ENCODE measurements at places on chromosomes 11 and 22.

DNA sequence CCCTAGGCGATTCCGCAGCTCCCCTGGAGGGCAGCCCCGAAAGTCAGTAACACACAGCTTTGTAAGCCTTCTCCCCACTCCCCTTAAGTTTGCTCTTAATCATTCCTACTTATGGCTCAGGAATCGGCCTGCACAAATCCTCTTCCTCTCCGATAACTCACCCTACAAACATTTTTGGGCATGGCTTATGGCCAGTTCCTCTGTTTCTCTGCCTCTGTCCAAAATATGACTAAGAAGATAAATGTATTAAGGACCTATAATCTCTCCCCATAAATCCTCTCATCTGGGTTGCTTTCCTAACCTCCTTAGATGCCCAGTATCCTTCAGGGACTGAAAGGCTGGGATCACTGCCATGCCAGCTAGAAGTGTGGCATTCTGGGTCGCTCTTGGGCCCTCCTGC, 41.0 kb downstream of the PAMR1 start:
- DNase-seq = peak; percentile 77

GRCh38 chr11:88849368-88849767, 216.4 kb downstream of the GRM5 start:
- peak; percentile 12 for DNase-seq

- DNase-seq = peak; percentile 42
These were observed 92.7 kb downstream of the SBF2 start for GRCh38 chr11:10201343-10201742.

GRCh38 chr11:115324581-115325432, 179.4 kb downstream of the CADM1 start:
- peak; percentile 61 for DNase-seq

DNA sequence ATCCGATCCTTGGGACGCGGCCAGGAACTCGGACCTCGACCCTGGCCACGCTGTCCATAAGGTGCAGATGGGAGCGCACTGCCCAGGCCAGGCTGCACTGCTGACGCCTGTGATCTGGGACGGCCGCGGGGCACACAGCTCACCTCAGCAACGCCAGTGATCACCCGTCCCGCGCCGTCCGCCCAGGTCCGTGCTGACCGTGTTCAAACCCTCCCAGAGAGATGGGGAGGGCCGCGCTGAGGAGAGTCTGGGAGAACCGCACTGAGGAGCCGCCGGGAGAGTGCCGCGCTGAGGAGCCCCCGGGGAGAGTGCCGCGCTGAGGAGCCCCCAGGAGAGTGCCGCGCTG, 636 bp downstream of the KCNQ1OT1 start:
- no peak for DNase-seq

GRCh38 chr11:103529181-103529684, 420.0 kb downstream of the DYNC2H1 start:
- peak; percentile 88 for DNase-seq

GRCh38 chr22:31039393-31039792, 41.7 kb upstream of the SMTN start:
- DNase-seq = peak; percentile 89

GRCh38 chr11:86625981-86626380, 46.4 kb downstream of the ME3 start:
- peak; percentile 61 for DNase-seq

- DNase-seq = no peak
These were observed 26.4 kb downstream of the BMAL1 start for GRCh38 chr11:13303668-13304649.

DNA sequence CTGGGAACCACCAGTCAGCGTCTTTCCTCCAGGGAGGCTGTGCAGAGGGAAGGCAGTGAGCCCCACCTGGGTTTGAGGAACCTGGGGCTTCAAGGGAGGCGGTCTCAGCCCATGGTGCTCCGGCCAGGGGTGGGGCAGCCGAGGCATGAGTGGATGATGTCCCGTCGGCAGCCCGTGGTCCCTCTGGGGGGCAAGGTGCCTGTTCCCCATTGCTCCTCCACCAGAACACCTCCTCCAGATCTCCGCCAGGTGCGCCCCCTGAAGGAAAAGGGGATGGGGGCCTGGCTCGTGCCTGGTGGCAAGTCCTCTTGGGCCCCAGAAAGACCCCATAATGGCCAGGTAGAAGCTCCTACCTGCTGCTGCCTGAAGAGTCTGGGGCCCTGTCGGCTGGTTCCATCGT, 94.1 kb downstream of the KCNQ1 start:
- no peak for DNase-seq

- no peak for DNase-seq
These were observed 51.9 kb downstream of the TEAD1 start for GRCh38 chr11:12725863-12726682.

DNA sequence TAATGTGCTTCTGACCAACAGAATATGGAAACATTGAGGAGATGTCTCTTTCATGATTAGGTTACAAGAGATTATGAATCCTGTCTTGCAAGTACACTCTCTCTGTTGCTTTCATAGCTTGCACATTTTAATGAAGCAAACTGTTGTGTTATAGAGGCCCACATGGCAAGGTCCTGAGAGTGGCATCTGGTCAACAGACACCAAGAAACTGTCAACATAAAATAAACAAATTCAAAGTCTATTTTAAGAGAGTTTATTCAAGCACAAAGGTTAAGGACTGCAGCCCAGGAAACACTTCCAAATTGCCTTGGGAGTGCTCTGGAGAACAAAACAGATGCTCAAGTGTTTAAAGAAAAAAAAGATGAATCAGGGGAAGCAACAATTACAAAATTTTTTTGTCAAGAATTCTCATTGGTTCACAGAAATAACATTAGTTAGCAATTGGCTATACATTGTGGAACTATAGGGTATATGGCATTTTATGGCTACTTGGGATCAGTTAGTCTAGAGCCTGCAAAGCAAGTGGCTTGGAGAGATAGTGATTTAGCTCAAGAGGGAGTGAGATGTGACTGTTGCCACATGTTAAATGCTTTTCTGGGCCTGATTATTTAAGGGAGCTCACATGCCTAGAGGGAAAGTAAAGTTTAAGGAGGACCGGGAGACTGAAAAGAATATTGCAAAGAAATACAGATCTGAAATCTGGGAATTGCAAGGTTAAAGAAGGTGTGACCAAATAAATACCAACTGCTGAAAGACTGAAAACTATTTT, 54.6 kb downstream of the CTSC start:
- no peak for DNase-seq

DNA sequence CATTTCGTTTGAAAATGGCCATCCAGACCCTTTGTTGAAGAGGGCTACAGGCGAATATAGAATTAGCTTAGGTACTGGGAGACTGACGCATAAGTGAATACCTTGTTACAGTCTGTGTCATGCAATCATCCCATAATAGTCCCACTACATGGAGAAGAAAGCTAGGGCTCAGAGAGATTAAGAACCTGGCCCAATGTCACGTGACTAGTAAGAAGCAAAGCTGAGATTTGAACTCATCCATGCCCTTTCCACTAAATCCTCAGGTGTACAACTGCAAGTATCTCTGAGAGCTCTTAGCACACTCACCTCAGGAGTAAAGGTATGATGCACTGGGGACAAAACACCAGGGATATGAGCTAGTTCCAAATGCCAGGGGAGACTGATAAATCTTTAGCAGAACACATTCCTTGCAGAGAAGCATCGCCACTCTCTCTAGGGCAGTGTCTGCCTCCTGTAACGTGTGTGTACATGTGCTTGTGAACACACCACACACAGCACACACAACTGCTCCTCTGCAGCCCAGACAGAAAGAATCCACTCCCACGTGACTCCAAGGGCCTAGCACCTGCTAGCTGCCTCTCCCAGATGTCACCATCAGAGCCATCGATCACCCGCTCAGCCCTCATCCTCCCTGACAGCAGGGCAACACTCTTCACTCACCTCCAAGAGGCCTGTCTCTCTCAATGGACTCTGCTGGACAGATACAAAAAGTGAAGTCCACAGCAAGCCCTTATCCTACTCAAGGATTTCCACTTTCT, 402.8 kb downstream of the NXPE2 start:
- DNase-seq = no peak

GRCh38 chr22:17954860-17955587, 69.3 kb downstream of the MICAL3 start:
- no peak for DNase-seq

DNA sequence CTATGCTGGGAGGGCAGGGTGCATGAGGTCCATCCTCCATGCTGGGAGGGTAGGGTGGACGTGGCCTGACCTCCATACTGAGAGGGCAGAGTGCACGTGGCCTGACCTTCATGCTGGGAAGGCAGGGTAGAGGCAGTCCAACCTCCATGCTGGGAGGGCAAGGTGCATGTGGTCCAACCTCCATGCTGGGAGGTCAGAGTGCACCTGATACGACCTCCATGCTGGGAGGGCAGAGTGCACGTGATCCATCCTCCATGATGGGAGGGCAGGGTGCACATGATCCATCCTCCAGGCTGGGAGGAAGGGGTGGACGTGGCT, 622.2 kb downstream of the BRD1 start:
- no peak for DNase-seq

DNA sequence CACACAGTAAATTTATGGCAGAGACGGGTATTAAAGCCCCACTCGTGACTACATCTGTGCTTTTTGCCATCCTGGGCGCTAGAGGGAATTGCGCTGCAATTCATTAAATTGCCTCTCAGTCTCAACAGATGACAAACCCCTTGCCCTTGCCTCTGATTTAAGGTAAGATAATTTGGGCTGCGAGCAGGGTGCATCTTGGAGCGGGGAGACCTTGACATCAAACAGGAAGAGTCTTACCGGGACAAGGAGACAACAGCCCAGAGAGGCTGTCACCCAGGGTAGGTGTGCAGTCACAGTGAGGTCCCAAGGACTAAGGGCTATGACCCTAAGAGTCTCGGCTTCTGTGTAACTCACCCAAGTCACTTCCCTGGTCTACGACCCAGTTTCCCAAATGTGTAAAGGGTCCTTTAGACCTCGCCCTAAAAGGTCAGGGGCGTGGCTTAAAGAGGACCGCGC, 449 bp upstream of the TOM1 start:
- DNase-seq = peak; percentile 44

GRCh38 chr11:75639762-75640181, 29.1 kb downstream of the MAP6 start:
- DNase-seq = peak; percentile 65

- DNase-seq = peak; percentile 26
These were observed 5.9 kb upstream of the OR52L1 start for GRCh38 chr11:5992604-5993251.

DNA sequence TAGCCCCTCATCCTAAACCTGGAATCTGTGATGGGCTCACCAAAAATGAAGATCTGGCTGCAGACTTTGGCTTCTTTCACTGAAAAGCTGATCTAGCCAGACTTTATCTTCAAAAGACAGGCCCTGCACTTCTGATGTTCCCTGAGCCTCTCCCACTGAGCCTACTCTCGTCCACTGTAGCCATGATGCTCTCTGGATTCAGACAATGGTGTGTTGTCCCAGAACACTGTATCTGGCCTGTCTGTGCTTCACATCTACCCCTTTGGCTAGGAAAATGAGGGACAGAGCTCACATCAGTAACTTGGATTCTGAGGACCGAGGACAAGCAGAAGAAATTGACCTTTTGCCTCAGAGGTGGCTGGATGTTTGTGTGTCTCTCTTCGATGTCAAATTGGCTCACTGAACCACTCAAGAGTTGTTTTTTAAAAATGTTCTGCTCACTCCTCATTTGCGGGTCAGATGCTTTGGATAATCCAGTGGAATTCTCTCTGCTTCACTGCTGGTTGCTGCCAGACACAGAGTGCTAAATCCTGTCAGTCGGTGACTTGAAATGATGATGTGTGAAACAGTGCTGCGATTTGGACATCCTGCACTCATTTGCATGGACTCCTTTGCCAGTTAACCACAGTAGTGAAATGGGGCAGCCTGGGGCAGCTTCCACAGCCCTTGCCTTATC, 67.5 kb downstream of the ARFGAP2 start:
- peak; percentile 24 for DNase-seq
